Stimulated activated CD8-positive, alpha-beta memory T cell treated with anti-CD3 and anti-CD28 coated beads, Interleukin-4, amount 100 ng/mL, for 1 hour (primary cell): ENCODE measurements at places on chromosomes 5 and 9.

- DNase-seq = no peak
Observed at GRCh38 chr5:53362521-53362941, 117.9 kb upstream of the FST start.

GRCh38 chr9:112892981-112893380 is 2.3 kb upstream of the SLC46A2 start:
- DNase-seq = no peak

DNA sequence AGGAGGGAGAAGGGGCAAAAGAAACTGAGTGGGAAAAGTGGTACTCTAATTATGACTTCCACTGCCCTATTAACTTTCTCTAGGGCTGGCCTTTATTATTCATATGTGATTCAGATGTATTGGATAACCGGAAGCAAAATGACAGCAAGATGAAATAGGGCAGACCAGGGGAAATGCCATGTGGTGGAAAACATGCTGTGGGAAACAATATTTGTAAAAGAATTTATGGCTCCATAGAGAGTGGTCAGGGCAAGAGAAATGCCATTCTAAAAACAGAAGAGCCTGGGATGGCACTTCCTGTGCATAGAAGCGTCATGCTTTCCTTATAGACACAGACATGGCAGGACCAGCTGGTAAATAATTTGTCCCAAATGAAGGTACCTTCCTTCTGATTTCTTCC is 67.7 kb downstream of the MEGF10 start:
- no peak for DNase-seq

DNA sequence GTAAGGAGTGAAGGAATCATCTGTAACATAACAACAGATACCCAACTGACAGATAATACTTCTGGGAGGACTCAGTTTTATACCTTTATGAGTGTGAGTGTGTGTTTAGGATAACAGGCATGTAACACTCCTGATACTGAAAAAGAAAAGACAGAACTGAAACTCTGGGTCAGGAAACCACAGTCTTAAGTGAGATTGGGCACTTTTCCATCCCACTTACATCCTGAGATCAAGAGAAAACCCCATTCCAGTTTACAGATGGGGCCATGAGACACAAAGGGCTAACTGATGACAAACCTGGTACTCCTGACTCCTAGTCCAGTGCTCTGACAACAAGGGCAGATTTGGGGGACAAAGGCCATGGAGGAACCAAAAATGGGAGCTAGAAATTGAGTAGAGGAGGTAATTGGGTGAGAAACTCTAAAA is 18.0 kb downstream of the IL5 start:
- no peak for DNase-seq

DNA sequence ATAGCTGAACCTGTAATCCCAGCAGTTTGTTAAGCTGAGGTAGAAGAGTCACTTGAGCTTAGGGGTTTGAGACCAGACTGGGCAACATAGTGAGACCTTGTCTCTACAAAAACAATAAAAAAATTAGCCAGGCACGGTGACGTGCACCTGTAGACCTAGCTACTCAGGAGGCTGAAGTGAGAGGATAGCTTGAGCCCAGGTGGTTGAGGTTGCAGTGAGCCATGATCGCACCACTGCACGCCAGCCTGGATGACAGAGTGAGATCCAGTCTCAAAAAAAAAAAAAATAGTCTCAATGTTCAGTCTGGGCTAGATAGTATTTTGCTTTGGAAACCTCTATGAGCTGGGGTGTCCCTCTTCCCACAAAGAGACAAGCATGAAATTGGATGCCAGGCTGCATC is 51.9 kb upstream of the IQGAP2 start:
- no peak for DNase-seq

DNA sequence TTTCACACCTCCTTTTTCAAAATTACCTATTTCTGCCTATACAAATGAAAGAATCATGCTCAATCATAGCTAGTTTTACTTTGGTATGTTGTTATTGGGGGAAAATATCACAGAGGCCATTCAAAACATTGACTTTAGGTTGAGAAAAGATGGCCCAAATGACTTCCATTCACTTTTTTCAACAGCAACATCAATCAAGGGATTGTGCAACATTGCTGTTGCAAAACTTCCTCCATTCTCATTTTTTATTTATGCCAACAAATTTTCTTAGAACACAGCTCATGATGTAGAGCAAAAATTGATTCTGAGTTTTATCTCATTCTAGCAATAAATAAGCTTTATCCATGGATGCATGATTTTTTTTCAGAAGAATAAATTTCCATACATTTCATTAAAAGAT is 93.6 kb upstream of the RORB start:
- no peak for DNase-seq

GRCh38 chr5:32100691-32101302 is 73.3 kb downstream of the GOLPH3 start:
- DNase-seq = no peak

- no peak for DNase-seq
Observed at GRCh38 chr9:35603506-35603985, 1.5 kb upstream of the TESK1 start.

GRCh38 chr9:136709454-136710109 is 2.8 kb upstream of the DIPK1B start:
- DNase-seq = no peak

GRCh38 chr9:108643731-108644510 is 211.9 kb downstream of the ACTL7B start:
- no peak for DNase-seq

GRCh38 chr5:60545551-60545950 is 154.4 kb downstream of the DEPDC1B start:
- no peak for DNase-seq

DNA sequence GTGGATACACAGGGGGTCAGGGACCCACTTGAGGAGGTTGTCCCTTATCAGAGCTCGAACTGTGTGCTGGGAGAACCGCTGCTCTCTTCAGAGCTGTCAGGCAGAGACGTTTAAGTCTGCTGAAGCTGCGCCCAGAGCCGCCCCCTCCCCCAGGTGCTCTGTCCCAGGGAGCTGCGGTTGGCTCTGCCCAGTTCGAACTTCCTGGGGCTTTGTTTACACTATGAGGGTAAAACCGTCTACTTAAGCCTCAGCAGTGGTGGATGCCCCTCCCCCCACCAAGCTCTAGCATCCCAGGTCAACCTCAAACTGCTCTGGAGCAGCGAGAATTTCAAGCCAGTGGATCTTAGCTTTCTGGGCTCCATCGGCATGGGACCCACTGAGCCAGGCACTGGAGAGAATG is 15.9 kb downstream of the SRD5A1 start:
- DNase-seq = no peak

DNA sequence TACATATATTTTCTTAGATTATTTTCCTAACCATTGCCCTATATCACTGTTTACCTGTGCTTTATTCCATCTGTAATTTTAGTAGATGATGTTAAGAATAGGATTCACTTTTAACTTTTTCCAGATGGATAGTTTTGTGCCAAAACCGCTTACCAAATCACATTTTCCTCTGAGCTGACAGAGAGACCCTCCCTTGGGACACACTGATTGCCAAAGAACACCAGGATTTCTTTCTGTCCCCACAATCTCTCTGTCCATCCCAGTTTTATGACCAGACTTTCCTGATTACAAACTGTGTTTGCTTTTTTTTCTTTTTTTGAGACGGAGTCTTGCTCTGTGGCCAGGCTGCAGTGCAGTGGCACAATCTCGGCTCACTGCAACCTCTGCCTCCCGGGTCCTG is 81.3 kb upstream of the SPATA31C2 start:
- no peak for DNase-seq

DNA sequence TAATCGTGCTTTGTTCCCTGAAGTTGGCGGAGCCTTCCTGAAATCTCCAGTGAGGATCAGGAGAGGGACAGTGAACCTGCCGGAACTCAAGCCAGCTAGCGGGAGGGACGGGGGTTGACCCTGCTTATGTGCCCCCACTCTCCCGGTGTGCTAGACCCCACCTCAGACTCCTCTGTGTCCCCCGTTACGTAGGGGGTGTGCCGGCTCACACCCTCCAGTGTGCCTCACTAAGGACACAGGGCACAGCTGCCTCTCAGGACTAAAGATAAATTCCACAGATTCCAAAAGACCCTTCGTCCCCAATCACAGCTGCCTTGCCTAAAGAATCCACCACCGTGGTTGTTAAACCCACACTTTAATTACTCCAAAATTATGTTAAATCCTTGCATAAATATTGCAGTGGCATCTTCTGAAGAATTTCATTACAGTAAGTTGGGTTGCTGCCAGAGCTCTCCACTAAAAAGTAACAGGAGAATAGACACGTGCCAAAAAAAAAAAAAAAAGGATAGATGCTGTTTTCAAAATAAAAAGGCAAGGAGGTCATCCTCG is 73.7 kb downstream of the GTF3C4 start:
- no peak for DNase-seq

DNA sequence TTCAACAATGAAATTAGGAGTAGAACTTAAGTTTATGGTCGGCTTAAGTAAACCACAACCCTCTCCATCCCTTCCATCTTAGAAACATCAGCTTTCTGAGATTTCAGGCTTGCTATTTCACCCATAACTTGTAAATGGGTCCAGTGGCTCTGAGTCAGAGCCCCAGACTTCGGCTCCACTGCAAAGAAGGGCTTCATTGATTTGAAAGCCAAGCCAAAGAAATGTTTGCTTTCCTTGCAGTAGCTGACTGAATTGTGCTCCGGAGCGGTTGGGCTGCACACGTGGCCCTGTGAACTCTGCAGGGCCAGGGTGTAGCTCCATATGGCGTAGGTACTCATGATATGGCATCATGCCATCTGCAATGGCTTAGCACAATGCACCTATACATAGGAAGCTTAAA is 57.0 kb downstream of the NREP start:
- no peak for DNase-seq

- no peak for DNase-seq
Observed at GRCh38 chr9:105320568-105320967, 76.1 kb downstream of the SLC44A1 start.

DNA sequence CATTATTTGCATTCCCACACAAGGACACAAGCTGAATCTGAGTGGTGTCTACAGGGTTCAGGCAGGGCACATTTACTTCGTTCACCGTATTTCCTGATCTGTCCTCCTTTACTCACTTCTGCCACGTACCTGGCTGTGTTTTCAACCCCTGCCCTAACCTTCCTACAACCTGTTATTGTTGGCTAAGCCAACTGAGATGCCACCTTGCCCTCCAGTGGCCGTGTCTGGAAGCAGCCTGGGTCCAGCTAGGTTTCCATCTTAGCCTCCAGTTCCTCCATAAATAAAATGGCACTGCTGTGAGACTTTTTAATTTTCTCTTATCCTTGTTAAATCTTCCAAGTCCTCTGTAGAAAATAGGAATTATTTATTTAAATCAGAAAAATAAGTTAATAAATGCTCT is 64.8 kb downstream of the ATP10B start:
- no peak for DNase-seq

DNA sequence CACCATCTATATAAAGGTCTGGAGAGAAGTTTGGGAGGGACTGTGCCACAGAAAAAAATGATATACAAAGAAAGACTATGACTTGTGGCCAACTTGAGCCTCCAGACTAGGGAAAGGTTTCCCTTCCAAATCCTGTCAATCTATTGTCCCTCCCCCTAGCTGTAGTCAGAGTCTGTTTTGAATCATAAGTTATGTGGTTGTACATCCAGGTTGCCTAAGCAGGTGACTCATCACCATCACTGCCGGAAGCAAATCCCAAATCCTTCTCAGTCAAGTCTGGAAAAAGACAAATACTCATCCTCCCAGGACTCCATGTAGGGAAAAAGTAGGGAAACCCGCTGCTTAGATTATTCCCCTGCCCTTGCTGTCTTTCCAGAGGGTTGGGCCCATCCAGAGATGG is 235.7 kb downstream of the CDK5RAP2 start:
- no peak for DNase-seq

GRCh38 chr5:125575891-125576505 is 829.6 kb upstream of the ZNF608 start:
- DNase-seq = no peak

DNA sequence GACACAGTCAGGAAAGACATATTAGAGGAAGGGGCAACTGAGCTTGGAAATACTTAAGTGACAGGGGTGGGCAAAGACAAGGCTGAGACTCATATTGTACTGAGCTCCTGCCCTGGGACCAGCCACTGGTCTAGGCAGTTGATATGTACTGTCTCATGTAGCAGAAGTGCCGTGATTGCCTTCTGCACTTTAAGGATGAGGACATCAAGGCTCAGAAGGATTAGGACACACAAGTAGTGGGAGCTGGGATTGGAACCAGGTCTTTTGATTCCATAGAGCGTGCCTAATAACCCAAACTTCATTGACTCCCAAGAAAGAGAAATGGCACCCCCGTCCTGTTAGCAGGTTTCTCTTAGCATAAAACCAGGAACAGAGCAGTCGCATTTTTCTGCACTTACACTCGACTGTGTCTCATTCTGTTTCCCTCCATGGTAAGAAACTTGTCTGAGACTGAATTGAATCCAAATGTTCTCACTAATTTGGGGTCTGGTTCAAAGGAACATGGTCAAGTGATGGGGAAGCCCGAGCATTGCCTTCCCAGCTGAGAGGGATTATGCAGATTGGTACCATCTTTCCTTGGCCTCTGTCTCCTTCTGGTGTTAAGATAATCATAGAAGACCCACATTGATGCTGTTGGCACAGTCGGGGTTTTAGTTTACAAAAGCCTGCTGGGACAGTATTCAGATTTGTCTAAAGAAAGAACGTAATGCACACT is 70.4 kb downstream of the ANGPTL2 start:
- DNase-seq = no peak

- DNase-seq = no peak
Observed at GRCh38 chr9:126459965-126460843, 133.6 kb downstream of the MVB12B start.

- DNase-seq = no peak
Observed at GRCh38 chr9:136119061-136119882, 597 bp upstream of the TMEM250 start.

DNA sequence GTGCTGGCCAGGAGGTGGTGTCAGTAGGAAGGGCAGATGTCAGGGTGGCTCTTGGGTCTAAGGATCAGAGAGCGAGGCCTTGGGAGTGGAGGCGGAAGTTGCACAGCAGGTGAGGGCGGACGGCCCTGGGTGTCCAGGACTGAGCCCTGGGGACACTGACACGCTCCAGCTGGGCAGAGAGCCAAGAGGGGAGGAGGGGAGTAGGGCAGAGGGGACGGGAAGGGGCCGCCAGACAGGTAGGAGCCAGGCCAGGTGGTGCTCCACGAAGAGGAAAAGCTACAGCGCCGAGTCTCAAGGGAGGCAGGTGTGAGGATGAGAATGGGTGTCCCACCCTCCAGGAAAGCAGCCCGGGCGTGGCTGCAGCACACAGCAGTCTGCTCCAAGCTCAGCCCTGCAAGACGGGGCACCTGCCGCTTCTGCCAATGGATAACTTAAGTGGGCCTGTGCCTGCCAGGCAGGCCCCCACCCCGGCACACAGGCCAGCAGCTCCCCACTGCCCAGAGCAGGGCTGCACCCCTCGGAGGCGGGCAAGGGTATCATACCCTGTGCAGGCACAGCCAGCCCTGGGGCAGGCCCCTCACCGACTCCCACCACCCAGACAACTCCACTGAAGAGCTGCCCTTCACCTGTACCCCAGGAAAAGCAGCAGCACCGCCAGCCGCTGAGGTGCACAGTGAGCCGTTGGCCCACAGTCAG is 4.9 kb downstream of the TPRN start:
- no peak for DNase-seq

- DNase-seq = no peak
Observed at GRCh38 chr9:124088476-124088837, 76.9 kb downstream of the LHX2 start.

GRCh38 chr9:120475341-120475740 is 104.6 kb downstream of the CDK5RAP2 start:
- no peak for DNase-seq

- DNase-seq = no peak
Observed at GRCh38 chr5:73625944-73626811, at the start of gene ARHGEF28. ARHGEF28 (plus strand) TSS chr5:73626196; CDS start chr5:73684852, 58,656 bp downstream.

GRCh38 chr5:31232273-31232888 is 38.9 kb downstream of the CDH6 start:
- DNase-seq = no peak
